Suppressor macrophage treated with lipopolysaccharide for 1 hour (primary cell): ENCODE measurements at places on chromosomes 6 and 20.
A peak's percentile ranks its signal among the peaks of the same experiment; 100 is the strongest.

DNA sequence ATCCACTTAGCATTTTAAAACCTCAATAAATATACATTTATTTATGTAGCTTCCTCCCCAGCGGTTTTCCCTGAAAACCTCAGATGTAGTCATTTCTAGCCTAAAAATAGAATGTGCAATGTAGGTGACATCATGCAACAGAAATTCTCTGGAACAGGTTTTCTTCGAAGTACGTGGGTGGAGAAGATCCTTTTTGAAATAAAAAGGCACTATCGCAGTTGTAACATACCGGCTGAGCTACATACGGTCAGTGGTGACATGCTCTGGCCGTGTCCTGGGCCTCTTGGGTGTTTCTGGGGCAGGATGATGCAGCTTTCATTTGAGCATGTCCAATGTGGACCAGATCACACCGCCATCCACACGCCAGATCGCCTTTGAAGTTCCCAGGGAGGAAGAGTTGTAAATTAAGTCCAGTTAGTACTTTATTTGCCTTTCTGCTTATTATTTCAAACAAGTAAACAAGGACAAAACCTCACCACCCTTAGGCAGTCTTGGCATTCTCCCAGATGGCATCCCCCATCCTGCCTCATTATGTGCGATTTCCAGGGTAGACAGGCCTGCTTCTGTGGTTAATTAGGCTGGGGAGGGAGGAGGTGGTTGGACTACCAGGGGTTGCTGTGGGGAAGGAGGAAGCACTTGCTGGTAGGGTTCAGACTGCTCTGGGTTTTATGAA lies 109.5 kb upstream of the CLDN20 start:
- DNase-seq = peak; percentile 82

DNA sequence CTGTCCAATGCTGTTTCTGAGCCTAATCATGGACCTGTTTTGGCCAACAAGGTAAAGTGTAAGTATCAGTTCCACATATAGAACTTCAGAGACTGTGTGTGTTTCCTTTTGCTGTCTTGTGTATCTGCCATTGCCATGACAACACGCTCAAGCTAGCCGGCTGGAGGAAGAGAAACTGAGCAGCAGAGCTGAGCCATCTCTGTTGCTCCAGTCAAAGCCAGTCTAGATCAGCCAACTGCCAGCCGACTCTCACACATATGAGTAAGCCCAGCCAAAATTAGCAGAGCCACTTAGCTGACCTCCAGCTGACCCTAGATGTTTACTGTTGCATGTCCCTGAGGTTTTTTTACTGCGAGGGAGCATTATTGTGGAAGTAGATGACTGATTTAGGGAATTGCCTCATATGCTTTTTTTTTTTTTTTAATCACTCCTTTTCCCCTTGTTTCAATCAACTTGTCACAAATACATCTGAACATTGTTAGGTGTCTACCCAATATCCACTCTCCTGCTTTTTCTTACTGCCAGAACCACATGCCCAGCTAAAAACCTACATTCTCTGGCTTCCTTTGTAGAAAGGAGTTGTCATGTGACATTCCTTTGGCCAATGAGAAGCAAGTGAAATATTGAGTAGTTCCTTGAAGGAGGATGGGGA lies 304.3 kb upstream of the SUPT3H start:
- peak; percentile 96 for DNase-seq

- no peak for DNase-seq
These were observed 475.3 kb upstream of the JARID2 start for GRCh38 chr6:14770572-14770971.

DNA sequence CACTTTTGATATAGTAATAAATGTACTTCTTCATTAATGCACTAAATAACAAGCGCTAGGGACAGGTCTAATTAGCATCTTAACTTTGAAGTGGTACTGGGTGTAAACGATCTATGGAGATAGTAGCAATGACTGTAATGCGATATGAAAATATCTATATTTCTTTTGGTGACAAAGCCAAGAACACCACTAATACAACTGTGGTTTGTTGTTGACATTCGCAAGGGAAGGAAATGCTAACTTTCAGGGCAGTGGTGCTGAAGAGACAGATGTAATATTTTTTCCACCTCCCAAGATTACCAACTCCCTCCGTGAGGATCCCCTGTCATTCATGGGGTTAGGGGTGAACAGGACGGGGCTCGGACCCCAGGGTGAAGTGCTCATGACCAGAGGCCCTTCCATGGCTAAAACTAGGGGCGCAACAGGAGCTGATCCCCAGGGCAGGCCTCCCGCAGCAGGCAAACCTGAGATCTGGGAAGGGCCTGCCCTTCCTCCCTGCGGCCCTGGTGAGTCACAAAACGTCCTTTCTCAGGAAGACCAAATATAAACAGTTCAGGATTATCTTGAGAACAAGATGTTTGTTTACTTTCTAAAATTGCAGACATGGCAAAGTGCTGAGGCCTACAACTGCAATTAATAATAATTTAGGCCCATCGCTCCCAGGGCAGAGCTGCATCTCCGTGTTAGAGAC lies 65.0 kb upstream of the TOX2 start:
- DNase-seq = no peak

DNA sequence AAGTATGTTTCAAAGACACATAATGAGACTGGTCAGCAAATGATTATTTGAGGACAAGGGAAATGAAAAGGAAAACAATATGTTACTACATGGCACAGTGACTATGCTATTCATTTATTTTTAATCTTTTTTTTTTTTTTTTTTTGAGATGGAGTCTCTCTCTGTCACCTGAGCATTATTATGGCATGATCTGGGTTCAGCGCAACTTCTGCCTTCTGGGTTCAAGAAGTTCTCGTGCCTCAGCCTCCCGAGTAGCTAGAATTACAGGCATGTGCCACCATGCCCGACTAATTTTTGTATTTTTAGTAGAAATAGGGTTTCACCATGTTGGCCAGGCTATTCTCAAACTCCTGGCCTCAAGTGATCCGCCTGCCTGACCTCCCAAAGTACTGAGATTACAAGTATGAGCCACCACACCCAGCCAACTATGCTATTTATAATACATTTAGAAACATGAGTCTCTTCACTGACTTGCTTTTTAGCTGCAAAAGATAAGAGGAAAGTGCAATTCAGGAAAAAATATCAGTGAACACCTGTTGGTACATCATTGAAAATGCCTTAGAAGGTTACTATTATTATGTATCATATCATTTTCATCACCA lies 3.4 kb downstream of the CALHM4 start:
- DNase-seq = no peak

DNA sequence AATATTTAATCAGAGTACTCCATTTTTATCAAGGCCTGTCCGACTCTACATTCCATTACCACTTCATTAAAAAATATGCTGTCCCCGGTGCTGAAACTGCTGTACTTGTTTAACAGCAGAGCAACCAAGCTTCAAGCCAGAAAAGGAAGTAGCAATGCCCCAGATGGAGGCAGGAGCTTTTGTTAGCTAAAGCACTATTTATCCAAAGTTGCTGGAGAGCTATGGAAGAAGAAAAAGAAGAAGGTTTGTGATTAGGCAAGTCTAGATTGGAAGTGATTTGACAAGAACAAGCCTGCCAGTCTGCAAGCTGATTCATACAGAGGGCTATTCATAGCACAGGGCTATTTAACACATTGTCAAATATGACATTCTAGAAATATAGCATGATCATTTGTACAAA lies 160.9 kb upstream of the SPTLC3 start:
- no peak for DNase-seq

DNA sequence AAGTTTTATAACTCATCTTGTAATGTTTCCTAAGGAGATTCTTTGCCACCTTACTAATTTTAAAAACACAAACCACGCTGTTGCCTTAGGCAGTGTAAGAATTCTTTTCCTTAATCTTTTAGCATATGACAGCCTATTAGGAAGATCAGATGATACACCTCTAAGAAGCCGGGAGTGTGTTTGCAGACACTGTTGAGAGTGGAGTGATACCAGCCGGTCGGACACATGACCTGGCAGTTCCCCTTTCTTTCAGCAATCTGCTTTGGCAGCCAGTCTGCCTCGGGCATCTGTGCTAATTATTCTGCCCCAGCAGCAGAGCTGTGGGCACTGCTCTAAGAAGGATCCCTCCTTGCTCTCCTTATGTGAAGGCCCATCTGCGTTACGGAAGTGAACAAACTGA lies 50.9 kb downstream of the PLCB4 start:
- DNase-seq = peak; percentile 39

- no peak for DNase-seq
These were observed 65.3 kb downstream of the AIG1 start for GRCh38 chr6:143125864-143126573.

- DNase-seq = peak; percentile 63
These were observed 481.4 kb upstream of the BTBD3 start for GRCh38 chr20:11436113-11436905.

DNA sequence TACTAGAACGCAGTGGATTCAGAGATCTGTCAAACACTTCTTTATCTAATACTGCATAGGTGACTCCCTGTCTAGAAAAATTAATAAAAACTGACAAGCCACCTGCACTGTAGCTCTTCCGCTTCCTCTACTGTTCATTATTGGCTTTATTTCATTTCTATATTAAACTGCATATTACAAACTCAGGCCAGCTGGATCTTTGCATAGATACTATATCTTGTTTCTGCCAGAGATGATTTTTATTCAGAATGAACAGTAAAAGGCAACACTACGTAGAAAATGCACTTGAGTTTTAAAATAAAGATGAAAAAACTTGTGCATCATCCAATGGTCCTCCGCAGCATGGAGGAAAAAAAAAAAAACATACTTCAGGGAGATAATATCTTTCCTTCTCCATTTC lies 508.3 kb downstream of the PRKN start:
- DNase-seq = no peak

DNA sequence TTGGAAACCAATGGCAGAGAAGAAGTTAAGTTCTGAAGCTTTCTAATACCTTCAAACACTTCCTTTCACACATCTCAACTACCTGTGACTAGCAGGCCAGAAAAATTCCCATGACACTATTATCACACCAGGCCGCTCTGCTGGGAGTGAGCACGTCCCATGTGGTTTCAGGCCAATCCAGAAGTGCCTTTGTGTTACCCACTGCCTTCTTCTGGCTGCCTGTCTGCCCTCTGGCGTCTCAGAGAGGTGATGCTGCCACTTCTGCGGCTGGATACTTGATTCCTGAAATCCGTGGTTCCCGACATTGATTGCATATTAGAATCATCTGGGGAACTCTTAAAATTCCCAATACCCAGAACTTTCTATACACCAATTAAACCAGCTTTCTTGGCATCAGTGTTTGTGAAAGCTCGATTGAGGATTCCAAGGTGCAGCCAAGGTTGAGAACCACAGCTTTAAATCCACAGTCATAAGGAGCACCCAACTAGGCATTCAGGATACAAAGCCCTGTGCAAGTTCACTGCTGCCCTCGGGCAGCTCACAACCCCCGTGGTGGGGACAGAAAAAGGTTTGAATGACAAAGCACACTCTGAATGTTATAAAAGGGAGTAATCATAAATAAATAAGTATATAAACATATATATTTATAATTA lies 65.6 kb downstream of the STMND1 start:
- DNase-seq = no peak

DNA sequence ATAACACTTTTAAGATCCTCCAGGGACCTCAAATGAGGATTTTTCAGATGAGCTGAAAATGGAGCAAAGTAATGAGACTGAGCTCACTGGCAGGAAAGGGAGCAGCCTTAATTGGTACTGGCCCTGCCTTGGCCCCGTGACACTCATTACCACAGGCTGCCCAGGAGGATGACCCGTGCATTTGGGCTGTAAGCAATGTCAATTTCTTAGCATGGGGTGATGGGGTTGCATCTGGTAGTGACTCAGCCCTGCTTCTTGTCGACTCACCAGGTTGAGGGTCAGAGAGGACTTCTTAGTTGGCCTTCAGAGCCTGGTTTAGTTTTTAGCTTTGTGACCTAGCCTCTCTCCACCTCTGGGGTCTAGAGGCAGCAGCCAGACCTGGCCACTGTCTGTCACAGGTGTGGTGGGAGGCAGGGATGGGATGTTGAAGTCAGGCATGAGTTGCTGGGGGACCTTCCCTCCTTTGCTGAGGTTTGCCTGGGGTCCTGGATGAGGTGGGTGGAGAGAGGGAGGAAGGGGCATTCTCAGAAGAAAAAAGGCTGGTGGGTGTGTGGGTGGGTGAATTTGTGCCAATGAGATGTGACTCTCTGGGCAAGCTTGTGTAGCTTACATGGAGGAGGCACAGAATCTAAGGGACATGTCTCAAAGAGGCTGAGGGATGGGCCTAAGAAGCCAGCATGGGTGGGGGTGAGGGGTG lies 25.9 kb upstream of the EPB41L1 start:
- DNase-seq = peak; percentile 77

- no peak for DNase-seq
These were observed 77.9 kb downstream of the PCSK2 start for GRCh38 chr20:17304774-17305173.

GRCh38 chr6:166485651-166486535 lies 100.6 kb downstream of the RAMACL start:
- no peak for DNase-seq

DNA sequence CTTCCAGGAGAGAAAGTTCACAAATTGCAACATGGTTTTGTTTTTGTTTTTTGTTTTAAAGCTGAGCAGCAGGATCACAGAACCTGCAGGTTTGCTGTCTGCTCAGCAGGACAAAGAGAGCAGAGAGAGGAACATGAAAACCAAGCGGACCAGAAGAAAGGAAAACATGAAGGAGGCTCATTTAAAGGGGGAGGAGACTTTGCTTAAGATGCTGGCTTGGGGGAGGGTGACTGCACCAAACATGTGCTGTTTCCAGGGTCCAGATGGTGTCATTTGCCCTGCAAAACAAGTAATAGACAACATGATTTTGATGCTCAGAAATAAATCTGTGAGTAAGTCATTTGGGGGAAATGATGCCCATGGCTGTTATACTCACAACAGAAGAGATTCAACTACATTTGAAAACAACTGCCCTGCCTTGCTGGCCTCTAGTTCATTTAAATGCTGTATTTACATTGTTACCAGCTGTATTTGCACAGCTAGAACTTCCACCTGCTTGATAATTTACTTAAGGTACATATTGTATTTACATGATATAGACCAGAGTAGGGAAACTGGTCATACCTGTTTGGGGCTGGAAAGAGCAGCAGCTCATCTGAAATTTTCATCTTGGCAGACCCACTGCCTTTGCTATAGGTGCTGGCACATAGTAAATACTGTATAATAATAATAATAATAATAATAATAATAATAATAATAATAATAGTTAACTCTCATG lies 32.2 kb upstream of the CHD6 start:
- no peak for DNase-seq

DNA sequence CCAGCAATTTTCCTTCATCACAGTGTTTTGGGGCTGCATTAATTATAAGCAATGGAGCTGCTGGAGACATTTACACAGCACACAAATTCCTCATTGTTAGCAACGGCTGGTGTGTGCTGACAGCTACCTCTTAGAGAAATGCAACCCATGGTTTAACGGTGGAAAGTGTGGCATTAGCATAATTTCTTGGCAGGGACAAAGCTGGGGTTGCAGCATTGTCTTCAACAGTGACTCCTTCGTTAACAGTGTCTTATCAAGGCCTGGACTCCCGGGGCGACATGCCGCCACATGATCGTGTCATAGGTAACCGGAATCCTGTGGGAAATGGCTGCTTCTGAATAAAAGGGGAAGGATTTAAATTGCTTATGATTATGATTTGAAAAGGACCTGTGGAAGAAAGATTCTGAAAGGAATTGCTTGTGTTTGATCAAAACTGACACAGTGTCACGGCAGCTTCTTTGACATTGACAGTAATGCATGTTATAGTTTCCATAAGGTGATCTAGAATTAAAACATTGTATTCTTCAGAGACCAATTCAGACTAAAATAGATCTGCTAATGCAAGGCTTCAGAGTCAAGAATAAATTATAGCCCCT lies 128.0 kb downstream of the UST start:
- no peak for DNase-seq

- DNase-seq = no peak
These were observed 110.9 kb downstream of the GMDS start for GRCh38 chr6:2134554-2134953.

- peak; percentile 78 for DNase-seq
These were observed 35.9 kb downstream of the DUSP22 start for GRCh38 chr6:328136-328670.
